ENCODE measurements at places on chromosomes 6 and 20. TPM values are rescaled to one million over a fixed set of nuclear protein-coding genes. Genes with fewer than 3 reads are reported as not detected.

DNA sequence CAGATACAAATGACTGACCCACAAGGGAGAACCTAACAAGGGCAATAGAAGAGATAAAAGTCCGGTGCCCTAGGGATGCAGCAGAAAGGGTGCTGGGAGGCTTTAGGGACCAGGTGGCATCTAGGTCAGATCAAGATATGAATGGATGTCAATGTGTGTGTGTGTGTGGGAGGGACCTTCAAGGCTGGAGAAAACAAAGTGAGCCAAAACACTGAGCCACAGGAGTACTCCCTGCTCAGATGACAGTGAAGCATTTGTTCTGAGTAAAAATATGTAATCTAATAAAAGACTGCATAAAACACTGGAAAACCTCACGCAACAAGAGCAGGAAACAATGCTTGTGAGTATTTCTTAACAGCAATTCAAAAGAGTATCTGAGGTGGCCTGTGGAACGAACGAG is 28.2 kb downstream of the ZNF337 start:
- H3K36me3 ChIP-seq = peaks cover 5% of the 10 kb centered on the region
- H3K4me3 ChIP-seq = no peak overlapping the region
- no peak overlapping the region for H3K27ac ChIP-seq
- H3K27me3 ChIP-seq = no peaks in the 10 kb centered on the region
- peaks cover 7% of the 10 kb centered on the region for H3K4me1 ChIP-seq
- DNase-seq = no peak

DNA sequence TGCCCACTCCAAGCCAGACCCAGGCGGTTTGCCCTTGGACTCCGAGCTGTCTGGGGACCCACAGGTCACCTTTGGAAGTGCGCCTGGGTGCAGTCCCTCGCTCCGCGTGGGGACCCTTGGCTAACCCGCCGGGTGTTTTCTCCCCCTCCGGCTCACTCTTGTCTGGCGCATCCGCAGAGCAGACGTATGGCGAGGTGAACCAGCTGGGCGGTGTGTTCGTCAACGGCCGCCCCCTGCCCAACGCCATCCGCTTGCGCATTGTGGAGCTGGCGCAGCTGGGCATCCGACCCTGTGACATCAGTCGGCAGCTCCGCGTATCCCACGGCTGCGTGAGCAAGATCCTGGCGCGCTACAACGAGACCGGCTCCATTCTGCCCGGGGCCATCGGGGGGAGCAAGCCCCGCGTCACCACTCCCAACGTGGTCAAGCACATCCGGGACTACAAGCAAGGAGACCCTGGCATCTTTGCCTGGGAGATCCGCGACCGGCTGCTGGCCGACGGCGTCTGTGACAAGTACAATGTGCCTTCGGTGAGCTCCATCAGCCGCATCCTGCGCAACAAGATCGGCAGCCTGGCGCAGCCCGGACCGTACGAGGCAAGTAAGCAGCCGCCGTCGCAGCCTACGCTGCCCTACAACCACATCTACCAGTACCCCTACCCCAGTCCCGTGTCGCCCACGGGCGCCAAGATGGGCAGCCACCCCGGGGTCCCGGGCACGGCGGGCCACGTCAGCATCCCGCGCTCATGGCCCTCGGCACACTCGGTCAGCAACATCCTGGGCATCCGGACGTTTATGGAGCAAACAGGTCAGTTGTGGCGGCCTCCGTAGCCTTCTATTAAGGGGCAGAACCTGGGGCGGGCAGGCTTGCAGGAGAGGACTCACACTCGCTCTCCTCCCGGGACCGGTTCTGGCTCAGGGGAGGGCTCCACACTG is 1.1 kb downstream of the PAX1 start:
- no peaks in the 10 kb centered on the region for H3K4me1 ChIP-seq
- peaks cover 51% of the 10 kb centered on the region for H3K27me3 ChIP-seq
- H3K36me3 ChIP-seq = no peaks in the 10 kb centered on the region
- no peak for DNase-seq
- H3K4me3 ChIP-seq = no peak overlapping the region

DNA sequence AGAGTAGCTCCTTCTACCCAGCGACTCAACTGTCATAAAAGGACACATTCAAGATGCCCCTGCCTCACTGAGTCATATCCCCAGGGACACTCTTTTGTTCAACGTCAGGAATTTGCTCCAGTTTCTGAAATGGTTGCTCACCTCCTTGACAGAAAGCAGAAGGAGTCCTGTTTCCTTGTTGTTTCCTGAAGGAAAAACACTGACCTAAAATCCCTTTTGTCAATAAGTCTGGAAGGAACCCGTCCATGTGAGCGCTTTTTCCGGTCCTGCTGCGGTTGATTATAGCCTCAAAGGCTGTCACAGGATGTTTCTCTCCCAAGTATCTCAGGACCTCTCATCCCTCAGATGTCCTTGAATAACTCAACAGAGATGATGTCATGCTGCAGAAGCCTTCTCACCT is 113.6 kb upstream of the PLEKHG1 start:
- H3K4me1 ChIP-seq = no peaks in the 10 kb centered on the region
- no peaks in the 10 kb centered on the region for H3K27me3 ChIP-seq
- DNase-seq = no peak
- no peaks in the 10 kb centered on the region for H3K36me3 ChIP-seq
- H3K4me3 ChIP-seq = no peak overlapping the region

TNFRSF21 gene
- 2.1 TPM for total RNA-seq

USP49 gene
- 3.8 TPM for total RNA-seq

GRCh38 chr20:10739134-10739533 is 65.3 kb upstream of the JAG1 start:
- no peak for DNase-seq
- H3K27me3 ChIP-seq = no peaks in the 10 kb centered on the region
- H3K4me1 ChIP-seq = peaks cover 8% of the 10 kb centered on the region
- H3K36me3 ChIP-seq = no peaks in the 10 kb centered on the region
- peak overlapping the region; percentile 68 for H3K4me3 ChIP-seq

PACSIN1 gene
- total RNA-seq = not detected

GRCh38 chr20:1391640-1392442 is 1.0 kb downstream of the FKBP1A start:
- peak overlapping the region; percentile 82 for H3K27ac ChIP-seq
- peaks cover 7% of the 10 kb centered on the region for H3K27me3 ChIP-seq
- peak overlapping the region; percentile 91 for H3K4me3 ChIP-seq
- DNase-seq = peak; percentile 79

GRCh38 chr6:94680669-94681212 is 896.6 kb upstream of the MANEA start:
- DNase-seq = no peak
- no peaks in the 10 kb centered on the region for H3K36me3 ChIP-seq
- no peaks in the 10 kb centered on the region for H3K27me3 ChIP-seq
- no peak overlapping the region for H3K27ac ChIP-seq
- no peaks in the 10 kb centered on the region for H3K4me1 ChIP-seq

DNA sequence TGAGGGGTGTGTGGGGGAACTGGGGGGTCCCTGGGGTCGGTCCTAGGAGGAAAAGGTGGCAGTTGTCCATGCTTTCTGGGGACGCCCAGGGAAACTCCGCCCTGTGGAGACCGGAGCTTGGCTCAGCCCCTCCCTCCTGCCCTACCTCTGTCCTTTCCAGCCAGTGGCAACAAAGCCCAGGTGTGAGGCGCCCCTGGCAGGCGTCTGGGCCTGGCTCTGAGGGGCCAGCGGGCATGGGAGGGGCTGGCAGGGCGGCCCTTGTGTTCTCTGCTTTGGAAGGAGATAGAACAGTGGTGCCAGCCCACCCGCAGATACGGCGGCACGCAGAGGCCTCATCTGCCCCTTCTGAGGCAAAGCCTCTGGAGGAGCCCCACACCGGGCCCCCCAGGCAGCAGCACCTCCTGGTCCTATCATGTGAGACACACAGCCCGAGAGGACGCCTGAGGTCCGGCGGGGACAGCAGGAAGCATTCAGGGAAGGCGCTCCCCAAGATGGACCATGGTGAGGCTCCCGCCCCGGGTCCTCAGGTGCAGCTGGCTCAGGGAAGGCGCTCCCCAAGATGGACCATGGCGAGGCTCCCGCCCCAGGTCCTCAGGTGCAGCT is 47.9 kb downstream of the YTHDF1 start:
- no peak overlapping the region for H3K27ac ChIP-seq
- no peaks in the 10 kb centered on the region for H3K36me3 ChIP-seq
- peaks cover 17% of the 10 kb centered on the region for H3K27me3 ChIP-seq

PYGB gene
- total RNA-seq = 191 TPM

DNA sequence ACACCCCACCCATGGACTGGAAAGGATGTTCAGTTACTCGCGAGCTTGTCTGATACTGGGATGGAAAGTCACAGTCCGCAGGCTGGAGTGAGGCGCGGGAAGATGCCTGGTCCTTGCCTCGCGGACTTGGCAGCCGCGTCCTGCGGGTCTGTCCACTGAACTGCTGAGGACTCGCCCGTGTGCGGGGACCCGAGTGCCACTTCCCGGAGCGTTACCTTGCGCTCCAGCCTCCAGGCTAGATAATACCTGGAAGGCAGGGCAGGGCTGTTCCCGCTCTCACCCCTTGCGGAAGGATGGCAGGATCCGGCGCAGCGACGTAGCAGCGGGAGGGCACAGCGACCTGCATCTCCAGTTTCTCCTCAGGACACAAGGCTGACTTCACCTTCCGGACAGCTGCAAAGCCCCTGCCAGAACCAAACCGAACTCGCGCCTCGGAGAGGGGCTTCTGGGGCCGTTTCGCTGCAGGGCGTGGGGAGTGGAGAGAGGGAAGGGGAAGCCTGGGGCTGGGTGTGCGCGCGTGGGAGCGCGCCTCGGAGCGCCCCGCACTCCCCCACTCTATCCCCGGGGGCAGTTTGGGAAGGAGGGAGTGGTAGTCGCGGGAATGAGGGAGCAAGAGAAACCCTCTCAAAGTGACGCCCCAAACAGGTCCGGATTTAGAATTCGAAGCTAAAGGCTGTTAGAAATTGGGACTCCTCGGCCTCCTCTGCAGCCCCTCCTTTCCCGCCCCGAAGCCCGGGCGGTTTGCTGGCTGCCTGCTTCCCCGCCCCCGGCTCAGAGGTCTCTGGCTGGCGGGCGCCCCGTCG is at the start of gene KCNQ5:
Gene KCNQ5, plus strand, starts transcription at position 774 of the 803 bp plus-strand sequence.
- no peaks in the 10 kb centered on the region for H3K27me3 ChIP-seq
- H3K36me3 ChIP-seq = no peaks in the 10 kb centered on the region
- peaks cover 8% of the 10 kb centered on the region for H3K4me1 ChIP-seq
- H3K4me3 ChIP-seq = peak within 1 kb of the TSS; percentile 82

DNA sequence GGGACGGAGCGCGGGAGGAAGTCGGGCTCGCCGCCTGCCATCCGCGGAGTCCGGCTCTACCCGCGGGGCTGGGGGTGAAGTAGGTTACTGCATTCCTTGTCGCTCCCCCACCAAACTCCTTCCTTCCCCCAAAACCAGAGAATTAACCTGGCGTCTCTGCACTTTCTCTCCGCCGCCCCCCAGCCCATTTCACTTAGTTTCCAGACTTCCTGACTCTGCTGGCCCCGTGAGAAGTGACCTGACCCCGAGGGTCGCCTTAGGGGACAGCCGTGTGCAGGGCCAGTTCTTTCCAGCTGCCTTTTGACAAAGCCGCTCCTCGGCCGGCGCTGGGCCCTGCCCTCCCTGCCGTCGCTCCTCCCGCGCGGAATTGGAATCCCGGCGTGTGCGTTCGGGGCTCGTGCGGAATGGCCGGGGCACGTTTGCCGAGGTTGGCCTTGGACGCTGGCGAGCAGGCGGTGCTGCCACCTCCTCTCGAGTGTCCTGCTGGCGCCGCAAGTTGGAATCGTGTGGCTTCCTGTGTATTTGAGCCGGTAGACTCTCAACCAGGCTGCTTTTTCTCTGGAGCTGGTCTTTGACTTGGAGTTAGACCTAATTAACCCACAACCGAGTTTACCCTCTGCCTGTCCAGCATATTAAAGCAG is 650 bp downstream of the DCBLD1 start:
- peak; percentile 89 for DNase-seq
- H3K4me3 ChIP-seq = peak overlapping the region; percentile 91
- peaks cover 31% of the 10 kb centered on the region for H3K4me1 ChIP-seq
- peak overlapping the region; percentile 76 for H3K27ac ChIP-seq
- H3K27me3 ChIP-seq = no peaks in the 10 kb centered on the region

DNA sequence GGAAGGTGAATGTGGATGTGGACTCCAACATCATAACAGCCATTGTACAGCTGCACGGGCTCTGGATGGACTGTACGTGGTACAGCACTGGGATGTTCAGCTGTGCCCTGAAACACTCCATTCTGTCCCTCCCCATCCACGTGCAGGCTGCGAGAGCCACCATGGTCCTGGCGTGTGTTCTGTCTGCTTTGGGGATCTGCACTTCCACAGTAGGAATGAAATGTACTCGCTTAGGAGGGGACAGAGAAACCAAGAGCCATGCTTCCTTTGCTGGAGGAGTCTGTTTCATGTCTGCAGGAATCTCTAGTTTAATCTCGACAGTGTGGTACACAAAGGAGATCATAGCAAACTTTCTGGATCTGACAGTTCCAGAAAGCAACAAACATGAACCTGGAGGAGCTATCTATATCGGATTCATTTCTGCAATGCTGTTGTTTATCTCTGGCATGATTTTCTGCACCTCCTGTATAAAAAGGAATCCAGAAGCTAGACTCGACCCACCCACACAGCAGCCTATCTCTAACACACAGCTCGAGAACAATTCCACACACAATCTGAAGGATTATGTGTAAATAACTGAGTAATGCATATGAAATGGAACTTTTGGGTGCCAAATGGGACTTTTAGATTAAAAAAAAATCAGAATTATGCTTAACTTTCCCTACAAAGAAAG is 12.1 kb downstream of the CLDN20 start:
- no peaks in the 10 kb centered on the region for H3K27me3 ChIP-seq
- H3K4me3 ChIP-seq = no peak overlapping the region
- H3K4me1 ChIP-seq = peaks cover 43% of the 10 kb centered on the region
- no peak overlapping the region for H3K27ac ChIP-seq
- no peak for DNase-seq

DNA sequence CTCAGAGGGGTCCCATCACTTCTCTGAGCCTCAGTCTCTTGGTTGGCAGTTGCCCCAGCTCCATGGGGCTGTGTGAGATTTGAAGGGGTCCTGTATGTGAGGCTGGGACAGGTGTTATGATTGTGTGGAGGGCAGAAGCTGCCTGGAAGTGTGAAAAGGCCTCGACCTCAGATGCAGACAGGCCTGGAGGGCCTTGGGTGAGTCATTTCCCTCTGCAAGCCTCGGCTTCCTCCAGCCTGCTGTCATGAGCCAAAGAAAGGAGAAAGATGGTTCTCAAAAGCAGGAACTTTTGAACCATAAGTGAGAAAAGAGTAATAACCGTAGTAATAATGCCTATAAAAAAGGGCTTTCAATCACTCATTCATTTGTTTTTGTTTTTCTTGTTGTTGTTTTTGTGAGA is 37.5 kb downstream of the SNAI1 start:
- H3K4me1 ChIP-seq = peaks cover 22% of the 10 kb centered on the region
- H3K27ac ChIP-seq = no peak overlapping the region
- H3K27me3 ChIP-seq = no peaks in the 10 kb centered on the region

SLC22A2 gene
- under 0.01 TPM for total RNA-seq

- peaks cover 13% of the 10 kb centered on the region for H3K4me1 ChIP-seq
- H3K27me3 ChIP-seq = no peaks in the 10 kb centered on the region
- no peak overlapping the region for H3K27ac ChIP-seq
- DNase-seq = peak; percentile 76
Observed at GRCh38 chr20:34300256-34300806, 2.8 kb downstream of the AHCY start.

SLC4A11 gene
- under 0.01 TPM for total RNA-seq

- no peaks in the 10 kb centered on the region for H3K4me1 ChIP-seq
- no peaks in the 10 kb centered on the region for H3K36me3 ChIP-seq
- no peak for DNase-seq
- no peak overlapping the region for H3K4me3 ChIP-seq
Observed at GRCh38 chr6:150435360-150435759, 66.5 kb downstream of the IYD start.

- H3K4me3 ChIP-seq = no peak overlapping the region
- peaks cover 18% of the 10 kb centered on the region for H3K4me1 ChIP-seq
- H3K27ac ChIP-seq = no peak overlapping the region
- peak; percentile 65 for DNase-seq
Observed at GRCh38 chr20:53695797-53696527, 102.3 kb upstream of the ZNF217 start.

- H3K4me1 ChIP-seq = peaks cover 31% of the 10 kb centered on the region
- H3K27me3 ChIP-seq = no peaks in the 10 kb centered on the region
- DNase-seq = no peak
Observed at GRCh38 chr20:19890445-19891051, 126.6 kb upstream of the NAA20 start.

All from osteoblast (primary cell).